ENCODE measurements at places on chromosomes 7 and 10.

GRCh38 chr7:121882731-121883130 is 9.8 kb downstream of the PTPRZ1 start:
- DNase-seq = no peak

- no peak for DNase-seq
Observed at GRCh38 chr7:138021889-138022288, 20.0 kb upstream of the CREB3L2 start.

GRCh38 chr7:135900065-135900546 is 77.1 kb downstream of the MTPN start:
- DNase-seq = no peak

DNA sequence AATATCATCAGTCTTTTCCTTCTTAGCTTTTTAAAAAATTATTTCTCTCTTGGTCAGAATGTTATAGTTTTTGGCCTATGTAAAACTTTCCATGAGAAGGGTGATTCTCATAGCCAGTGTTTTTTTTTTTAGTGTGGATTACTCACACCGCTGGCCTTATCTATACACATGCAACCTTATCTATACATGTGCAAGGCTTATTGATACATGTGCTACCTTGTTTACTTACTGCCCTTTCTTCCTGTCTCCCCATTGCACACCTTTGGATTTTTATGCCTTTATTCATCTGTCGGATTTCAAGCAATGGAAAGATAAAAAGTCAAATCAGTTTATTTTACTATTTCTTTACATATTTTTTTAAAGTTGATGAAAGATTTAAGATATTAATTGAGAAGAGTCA is 660.0 kb upstream of the FZD8 start:
- no peak for DNase-seq

DNA sequence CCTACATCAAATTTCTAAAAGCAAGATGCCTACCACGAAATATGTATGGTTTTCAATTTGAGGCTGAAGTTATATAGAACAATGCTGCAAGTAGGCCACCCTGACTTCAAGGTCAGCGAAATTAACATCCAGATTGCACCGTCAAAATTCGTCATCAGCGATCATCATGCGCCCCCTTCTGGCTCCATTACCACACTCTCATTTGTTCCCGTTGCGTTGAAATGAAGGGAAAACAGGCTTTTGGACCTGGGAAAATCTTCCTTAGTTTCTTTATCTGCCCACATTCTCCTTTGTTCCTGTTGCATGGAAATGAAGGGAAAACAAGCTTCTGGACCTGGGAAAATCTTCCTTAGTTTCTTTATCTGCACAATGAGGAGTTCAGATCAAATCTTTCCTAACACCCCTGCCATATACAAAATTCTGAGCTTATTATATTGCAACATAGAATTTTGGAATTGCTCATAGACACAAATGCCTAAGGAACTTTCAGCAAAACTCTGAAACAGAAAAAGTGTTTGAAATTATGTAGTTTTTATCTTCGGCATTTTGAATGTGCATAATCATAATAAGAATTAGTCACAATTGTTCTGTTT is 98.2 kb upstream of the PRKCQ start:
- DNase-seq = no peak

GRCh38 chr7:20021831-20022230 is 195.4 kb downstream of the MACC1 start:
- DNase-seq = no peak

GRCh38 chr10:71532878-71533277 is 136.2 kb downstream of the CDH23 start:
- DNase-seq = no peak

GRCh38 chr7:3078514-3078913 is 34.8 kb upstream of the CARD11 start:
- no peak for DNase-seq

GRCh38 chr7:115552766-115553165 is 477.8 kb downstream of the TFEC start:
- no peak for DNase-seq

DNA sequence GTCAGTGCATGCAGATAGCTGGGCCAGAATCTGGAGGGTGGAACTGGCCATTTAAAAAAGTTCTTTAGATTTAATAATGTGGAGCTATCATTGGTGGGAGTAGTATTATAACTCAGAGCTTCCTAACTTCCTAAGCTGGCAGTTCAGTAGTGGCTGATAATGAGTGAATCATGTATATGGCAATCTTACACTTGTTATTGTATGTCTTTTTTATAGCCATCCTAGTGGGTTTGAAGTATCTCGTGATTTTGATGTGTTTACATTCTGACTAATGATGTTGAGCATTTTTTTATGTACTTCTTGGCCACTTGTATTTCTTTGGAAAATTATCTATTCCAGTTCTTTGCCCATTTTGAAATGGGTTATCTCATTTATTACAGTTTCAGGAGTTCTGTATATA is 15.4 kb downstream of the TFAM start:
- DNase-seq = no peak
